Activated CD4-positive, alpha-beta memory T cell treated with anti-CD3 and anti-CD28 coated beads for 36 hours (primary cell): ENCODE measurements at places on chromosomes 4 and X.

GRCh38 chr4:4477391-4477790, 64.5 kb downstream of the STX18 start:
- no peak for DNase-seq

DNA sequence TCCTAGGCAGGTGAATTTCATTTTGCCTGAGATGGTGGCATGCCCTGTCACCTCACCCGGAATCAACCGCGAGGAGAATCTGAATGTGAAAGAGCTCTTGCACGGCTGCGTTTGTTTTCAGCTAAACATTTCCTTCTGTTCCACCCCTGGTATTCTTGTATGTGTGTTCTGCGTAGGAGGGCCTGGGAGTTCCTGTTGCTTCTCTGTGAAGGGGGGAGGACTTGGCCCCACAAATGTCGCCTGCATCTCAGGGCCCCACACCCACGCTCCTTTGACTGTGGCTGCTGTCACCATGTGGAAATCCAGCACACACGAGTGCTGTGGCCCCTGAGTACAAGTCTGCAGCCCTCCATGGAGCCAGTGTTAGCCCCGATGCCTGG, 45.8 kb upstream of the CLCN4 start:
- peak; percentile 63 for DNase-seq

DNA sequence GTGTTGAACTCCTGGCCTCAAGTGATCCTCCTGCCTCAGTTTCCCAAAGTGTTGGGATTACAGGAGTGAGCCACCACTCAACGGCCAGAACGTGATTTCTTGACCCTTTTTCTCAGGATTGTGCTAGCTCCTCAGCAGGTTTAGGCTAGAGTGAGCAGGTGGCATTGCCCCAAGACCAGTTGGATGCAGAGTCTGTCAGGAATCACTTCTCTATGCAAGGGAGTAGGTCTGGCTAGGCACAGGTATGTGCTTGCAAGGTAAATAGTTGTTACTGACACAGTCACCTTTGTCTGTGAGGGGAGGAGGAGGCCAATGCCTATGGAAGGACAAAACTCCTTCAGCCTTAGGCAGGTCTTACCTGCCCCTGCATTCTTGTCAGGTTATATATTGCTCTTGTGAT, 24.2 kb downstream of the SLC25A5 start:
- DNase-seq: no peak

DNA sequence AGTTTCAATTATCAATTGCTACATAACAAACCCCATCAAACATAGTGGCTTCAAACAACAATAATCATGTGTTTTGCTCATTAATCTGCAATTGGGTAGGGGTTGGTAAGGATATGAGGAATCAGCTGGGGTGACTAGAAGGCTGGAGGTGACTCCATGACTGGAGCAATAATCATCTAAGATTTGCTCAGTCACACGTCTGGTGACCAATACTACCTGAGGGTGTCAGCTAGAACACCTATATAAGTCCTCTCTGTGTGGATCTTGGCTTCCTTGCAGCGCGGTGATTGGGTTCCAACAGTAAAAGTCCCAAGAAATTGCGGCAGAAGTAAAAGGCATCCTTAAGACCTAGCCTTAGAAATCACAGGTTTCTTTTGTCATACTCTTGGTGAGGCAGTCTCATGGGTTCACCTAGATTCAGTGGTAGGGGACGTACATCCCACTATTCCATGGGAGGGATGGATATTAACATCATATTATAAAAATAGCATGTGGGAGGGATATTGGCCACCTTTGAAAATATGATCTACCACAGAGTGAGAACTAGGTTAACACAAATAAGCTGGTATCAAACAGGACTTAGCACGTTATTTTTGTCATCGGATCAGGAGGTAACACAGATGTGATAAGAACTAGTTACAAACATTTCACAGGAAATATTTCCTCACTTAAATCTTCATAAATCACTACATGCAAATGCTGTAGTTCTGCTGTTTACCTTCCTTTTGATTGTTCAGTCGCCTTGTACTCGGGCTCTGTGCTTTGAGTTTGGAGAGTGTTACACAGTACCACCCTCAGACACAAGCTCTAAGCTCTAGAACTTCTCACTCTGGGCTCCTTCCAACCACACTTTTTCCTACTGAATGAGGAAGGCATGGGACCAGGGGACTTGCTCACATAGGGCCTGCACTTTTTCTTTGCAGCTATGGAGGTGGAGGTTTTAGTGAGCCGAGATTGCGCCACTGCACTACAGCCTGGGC, 78.3 kb downstream of the LARP7 start:
- no peak for DNase-seq

DNA sequence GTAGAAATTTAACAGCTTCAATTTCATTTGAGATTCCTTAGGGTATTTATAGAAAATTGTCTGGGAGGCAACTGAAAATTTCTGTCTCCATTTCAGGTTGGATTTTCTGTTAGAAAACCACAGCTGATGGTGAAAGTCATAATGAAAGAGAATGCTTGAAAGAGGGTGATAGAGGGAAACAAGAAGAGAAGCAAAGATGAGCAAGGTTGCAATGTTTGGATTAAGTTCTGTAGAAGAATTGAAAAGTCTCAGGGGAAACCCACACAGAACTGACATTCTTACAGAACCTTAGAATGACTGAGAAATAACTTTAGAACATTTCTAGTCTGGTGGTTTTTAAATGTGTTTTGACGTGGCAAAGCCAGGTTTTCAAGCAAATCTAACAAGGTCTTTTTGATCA, 14.7 kb downstream of the GBA3 start:
- DNase-seq: no peak

DNA sequence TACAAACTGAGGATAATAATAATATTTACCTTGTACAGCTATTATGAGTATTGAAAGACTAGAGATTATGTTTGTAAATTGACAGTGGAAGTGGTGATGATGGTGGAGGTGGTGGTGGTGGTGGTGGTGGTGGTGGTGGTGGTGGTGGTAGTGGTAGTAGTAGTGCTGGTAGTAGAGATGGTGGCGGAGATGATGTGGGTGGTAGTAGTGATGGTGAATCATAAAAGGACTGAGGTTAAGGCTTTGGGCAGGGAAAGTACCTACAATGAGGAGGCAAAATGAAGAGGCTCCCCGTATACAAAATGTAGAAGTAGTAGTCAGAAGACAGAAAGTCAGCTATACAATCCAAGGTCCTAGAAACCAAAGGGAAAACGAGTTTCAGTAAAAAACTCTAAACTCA, 214.1 kb downstream of the BCOR start:
- peak; percentile 72 for DNase-seq

DNA sequence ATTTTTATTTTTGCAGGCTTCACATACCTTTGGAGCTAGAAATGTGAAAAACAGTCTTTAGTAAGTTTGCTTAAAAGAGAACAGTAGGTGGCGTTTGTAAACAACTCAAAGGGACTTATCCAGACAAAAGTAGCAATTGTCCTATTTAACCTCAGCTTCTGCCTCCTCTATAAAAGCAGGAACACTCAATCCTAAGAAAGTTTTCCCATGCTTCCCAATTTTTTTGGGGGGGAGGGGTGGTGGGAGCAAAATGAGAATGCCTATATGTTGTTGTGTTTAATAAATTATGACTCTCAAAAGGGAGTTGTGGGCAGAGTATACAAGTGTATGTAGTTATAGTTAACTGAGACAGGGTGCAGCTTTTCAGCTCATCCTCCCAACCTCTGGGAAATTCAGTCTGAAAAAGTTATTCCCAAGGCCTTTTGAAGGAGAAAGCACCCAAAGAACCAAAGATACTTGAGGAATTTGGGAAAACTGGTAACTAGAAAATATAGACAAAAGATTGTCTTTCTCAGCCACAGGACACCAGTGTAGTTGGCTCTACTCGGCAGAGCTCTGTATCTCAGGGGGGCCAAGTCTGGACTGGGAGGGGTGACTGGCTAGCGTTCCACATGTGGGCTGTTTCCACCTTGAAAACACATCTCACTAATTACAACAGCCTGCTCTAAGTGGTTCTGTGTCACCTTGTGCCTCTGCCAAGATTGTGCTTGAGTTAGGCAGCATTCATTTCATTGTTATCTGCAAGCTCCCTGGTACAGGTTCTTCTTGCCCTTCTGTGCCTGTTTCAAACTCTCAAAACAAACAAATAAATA, 2.8 kb downstream of the SFRP2 start:
- DNase-seq: no peak

- DNase-seq: no peak
Measured at GRCh38 chr4:156188596-156188995, 234.9 kb upstream of the CTSO start.

GRCh38 chrX:107857837-107858236, 32.2 kb downstream of the MID2 start:
- no peak for DNase-seq

DNA sequence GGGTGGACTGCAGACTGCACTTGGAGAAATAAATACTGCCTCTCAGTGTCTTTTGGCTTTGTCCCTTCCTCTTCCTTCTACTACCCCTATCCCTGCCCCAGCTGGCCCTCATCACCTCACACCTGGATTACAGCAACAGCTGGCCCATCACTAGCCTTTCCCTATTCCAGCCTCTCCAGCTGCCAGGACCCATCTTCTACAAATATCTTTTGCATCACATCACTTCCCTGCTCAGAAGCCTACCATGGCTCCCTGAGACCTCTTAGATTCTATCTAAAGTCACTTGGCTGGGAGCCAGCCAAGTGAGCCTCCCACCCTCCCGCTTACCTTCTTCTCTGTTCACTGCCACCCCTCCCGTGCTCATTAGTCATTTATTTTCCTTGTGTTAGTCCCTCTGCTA, 66.8 kb downstream of the TSC22D3 start:
- DNase-seq: no peak

DNA sequence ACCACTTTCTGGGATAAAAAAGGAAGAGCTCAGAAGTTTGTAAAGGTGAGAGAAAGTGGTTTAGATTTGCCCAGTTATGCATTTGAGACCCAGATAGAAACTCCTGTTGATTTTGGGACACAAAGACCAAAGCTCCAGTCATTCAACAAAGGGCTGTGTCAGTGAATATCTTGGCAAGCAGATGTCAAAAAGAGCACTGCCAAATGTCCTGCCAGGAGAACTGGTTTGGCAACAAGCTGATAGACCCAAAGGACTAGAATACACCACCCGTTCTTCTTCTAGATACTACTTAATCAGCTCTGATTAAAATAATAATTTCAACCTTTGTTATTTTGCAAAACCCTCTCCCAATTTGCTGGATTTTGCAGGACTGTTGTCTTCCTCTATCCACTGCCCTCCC, 121.4 kb downstream of the NHS start:
- no peak for DNase-seq

DNA sequence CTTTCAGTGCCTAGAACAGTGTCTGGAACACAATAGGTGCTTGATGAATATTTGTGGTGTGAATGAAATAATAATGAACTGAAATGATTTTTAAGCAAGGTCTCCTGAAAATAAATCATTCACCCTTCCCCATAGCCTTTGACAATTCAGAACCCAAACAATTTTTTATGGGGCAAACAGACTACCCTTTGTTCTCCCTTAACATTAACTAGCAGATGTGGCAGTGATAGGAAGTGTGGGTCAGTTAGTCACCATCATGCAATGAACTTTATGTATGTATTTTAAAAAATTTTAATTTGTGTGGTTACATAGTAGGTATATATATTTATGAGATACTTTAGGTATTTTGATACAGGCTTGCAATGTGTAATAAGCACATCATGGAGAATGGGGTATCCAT, 27.2 kb upstream of the CD40LG start:
- DNase-seq: no peak

DNA sequence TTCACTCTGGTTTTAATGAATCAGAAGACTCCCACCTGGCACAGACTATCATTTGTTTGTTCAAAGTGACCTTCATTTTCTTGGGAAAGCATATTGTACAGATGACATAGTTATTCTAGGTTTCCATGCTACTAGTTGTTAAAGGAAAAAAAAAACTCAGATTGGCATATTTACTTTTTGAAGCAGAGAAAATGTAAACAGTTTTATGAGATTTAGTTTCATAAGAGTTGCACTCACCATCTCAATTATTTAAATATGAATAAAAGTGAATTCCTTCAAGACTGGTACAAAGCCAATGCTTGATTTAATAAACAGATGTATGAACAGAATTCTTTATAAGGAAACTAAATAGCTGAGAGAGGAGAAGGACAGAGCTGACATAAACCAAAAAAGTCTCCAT, 280.3 kb upstream of the UGT8 start:
- no peak for DNase-seq

DNA sequence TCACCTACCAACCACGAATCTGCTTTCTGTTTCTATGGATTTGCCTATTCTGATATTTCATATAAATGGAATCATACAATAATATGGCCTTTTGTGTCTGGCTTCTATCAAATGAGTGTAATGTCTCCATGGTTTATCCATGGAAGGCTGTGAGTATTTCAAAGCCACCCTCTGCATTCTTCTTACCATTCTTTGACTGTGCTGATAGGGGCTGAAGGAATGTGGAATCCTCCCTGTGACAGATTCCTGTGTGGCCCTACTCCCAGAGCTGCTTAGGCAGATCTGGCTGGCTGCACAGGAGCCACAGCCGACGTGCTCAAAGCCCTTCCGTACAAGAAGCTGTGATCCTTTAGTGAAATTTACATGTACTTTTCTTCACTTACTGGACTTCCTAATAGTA, 163.2 kb downstream of the HS6ST2 start:
- no peak for DNase-seq

DNA sequence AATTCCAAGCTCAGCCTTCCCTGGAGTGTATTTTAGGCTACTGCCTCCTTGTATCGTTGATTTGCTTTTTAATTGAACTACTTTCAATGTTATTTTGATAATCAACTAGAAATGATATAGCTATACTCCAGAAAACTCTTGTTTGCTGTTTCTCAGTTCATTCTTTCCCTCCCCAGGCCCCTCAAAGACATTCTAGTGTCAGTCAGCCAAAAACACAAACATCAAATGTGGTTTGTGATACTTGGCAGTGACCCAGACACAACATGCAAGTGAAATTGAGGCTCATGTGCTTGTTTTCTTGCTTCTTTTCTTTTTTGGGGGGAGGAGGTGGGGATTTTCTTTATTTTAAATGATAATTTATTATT, 7.6 kb downstream of the FAT4 start:
- no peak for DNase-seq

DNA sequence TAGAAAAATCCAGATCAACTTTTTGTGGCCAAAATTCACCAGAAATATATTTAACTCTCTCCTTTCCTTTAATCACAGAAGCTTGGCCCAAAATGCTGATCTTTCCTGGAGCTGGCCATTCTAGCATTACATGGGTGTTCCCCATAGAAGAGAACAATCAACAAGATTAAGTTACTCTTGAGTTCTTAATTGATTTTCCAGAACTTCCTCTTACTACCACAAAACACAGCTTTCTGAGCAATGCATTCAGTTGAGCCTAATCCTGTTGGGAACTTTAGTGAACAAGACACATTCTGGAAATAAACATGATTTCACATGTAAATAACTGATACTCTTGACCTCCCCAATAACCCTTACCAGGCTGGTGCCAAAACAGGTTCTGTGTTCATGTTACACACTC, 45.4 kb upstream of the STIM2 start:
- no peak for DNase-seq

DNA sequence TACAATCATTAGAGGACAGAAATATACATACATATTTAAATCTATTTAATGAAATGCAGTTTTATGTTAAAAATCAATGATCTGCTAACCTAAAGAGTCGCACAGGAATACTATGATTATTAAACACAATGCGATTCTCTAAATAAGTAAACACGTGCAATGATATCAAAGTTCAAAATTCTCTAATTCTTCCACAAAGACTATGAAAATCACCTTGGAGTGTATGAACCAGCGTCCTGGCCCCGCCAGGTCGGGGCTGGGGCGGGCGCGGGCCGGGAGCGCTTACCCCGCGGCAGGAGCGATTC, 608 bp upstream of the FAM200B start:
- no peak for DNase-seq

GRCh38 chr4:73408181-73408867, 4.2 kb downstream of the ALB start:
- DNase-seq: no peak

GRCh38 chr4:174396599-174397110, 112.9 kb downstream of the CEP44 start:
- DNase-seq: no peak
